ENCODE measurements at places on chromosomes 1 and 21.

GRCh38 chr1:58363585-58363984, 182.9 kb downstream of the OMA1 start:
- no peak for DNase-seq

DNA sequence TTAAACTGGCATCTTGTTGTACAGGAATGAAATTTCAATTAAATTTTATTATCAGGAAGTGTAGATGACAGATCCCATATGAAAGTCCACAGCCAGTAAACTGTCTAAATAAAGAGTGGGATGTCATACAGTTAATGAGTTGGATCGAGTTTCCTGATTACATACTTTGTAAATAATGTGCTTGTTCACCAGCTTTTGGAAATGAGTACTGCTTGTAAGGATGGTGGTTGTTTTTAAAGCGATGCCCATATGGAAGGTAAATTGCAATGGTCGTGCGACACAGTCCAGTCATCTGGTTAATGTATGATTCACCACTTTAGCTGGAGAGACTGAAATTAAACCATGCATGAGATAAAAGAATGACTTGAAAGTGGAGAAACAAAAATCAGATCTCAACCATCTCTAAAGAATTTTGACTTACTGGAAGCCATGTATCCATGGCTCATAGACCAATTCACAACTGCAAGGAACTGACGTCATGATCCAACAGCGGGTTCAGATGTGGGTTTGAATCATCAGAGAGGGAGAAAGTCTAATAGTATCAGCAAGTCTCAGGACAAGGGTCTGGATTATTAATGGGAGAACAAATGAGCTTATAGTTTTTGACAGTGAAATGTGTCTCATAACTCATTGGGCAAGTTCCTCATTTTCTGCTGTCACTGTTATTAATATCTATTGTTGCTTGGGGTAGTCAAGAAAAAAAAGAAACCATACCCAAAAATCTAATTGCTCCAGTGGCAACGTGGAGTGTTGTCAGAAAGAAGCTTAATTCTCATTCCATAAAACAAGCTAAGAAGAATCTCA, 49.0 kb downstream of the MAP10 start:
- no peak for DNase-seq

GRCh38 chr1:44322367-44322766, 32.7 kb downstream of the ERI3 start:
- DNase-seq: no peak

GRCh38 chr1:223721658-223722607, 9.6 kb downstream of the CAPN2 start:
- DNase-seq: no peak

DNA sequence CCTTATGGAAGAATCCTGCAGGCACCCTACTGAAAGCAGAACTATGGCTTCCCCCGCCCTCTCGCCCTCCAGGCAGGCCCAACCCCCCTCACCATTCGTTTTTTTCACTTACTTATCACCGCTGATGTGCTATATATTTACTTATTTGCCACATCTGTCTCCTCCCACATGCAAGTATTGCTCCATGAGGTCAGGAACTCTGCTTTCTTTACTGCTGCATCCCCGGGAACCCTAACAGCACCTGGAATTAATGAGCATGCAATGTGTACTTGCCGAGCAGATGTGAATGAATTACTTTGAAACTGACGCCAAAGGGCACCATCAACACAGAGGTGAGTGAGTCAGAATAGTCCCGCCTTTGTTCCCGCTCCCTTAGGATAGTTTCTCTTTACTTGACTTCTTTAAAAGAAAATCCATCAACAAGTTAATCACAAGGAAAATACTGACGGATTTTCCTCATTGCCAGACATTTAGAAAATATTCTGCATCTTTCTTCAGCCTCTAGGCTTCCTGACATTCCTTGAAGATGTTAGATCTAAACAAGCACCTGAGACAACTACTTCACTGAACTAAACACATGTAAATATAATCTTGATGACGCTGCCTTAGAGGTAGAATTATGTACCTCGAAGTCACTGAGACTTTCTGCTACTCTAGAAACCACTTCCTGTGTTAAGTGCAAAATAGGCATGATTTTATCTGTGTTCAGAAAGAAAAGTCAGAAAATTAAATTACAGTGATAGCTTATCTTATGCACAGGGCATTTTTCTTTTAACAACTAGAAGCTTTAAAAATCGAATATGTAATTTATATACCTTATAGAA, 17.5 kb upstream of the RAB4A start:
- no peak for DNase-seq

- no peak for DNase-seq
These were observed 253.1 kb downstream of the SDCCAG8 start for GRCh38 chr1:243508943-243509342.

DNA sequence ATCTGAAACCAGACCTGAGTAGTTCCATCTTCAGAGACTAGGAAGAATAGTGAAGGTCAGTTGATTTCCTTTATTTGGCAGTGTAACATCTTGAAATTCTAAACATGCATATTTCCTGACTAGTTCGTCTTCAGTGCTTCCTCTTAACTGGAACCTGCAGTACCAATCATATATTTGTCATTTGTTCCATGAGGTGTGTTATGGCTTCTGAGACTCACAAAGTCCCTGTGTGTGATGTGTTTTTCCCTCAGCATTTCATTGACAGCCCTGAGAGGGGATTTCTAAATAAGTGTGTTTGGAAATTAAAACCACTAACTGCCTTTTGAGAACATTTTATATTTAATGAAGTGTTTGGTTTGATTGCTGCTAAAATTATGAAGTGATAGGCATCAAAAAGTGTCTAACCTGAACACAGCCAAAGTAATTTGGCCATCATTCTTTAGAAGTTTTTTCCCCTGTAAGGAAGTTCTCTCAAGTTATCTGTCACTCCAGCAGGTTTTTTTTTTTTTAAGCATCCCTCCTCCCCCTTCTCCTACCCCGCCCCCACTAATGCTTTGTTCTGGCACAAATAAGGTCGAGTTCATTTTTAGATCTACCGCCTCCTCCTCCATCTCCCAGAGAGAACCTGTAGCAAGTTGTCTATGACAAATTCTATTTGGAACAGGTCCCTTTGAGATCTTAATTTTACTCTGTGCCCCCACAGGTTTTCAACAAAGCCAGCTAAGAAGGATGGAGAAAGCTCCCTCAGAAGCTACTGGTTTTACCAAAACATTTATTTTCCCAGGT, 61.4 kb downstream of the TMEM200B start:
- no peak for DNase-seq

GRCh38 chr1:55445416-55445815, 230.3 kb upstream of the USP24 start:
- no peak for DNase-seq

GRCh38 chr1:61375082-61375880, 292.9 kb downstream of the NFIA start:
- DNase-seq: no peak

- no peak for DNase-seq
These were observed 61.0 kb downstream of the WDR4 start for GRCh38 chr21:42818328-42818749.

DNA sequence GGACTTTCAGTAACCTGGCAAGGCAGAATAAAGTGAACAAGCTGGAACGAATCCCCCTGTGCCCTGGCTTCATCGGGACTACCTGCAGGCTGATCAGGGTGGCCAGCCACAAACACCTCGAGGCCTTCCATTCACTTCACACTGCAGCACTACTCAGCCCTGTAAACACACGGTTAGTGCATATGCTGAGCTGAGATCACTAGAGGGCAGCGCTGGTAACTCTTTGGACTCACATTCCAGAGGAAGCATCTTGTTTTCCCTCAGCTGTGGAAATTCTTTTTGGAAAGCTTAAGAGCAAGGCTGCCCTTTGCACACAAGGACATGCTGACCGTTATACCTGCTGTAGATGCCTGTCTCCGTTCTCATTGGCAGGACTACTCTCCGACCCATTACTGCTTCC, 32.1 kb downstream of the PCSK9 start:
- DNase-seq: no peak

- no peak for DNase-seq
These were observed 148.6 kb downstream of the C1orf21 start for GRCh38 chr1:184535191-184535970.

- DNase-seq: no peak
These were observed 622.3 kb downstream of the PTPRU start for GRCh38 chr1:29858646-29859045.

DNA sequence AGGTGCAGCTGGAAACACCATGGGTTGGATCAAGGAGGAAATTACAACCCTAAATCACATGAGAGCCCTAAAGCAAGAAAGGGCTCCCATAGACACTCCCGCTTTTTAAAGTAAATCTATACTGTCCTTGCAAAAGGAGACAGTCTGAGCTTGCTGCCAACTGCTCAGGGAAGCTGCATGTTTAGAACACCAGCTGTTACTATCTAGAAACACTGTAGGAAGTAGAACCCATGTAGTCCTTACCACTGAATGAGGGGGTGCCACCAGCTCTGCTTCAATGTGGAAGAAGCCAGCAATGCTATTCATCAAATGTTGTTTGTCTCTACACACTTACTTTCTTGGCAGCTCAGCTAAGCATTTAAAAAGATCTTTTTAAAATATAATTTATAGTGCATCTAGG, 79.8 kb downstream of the PIGK start:
- no peak for DNase-seq

GRCh38 chr21:38175306-38175705, 81.5 kb upstream of the KCNJ15 start:
- no peak for DNase-seq

DNA sequence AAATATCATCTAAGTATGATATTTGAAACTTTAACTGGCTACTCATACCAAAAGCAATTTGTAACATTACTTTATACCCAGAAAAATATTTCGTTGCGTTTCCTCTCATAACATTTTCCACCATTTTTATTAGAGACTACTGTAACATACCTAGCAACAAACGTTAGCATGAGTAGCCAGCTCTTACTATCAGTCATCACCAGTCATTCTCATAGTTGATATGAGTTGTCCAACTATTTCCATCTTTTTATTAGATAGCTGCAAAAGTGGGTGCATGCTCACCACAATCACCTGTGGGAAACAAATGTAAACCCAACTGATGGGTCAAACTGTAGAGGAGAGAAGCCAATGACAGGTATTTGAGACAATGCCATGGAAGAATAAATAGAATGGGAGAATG, 114.6 kb downstream of the AKT3 start:
- no peak for DNase-seq

DNA sequence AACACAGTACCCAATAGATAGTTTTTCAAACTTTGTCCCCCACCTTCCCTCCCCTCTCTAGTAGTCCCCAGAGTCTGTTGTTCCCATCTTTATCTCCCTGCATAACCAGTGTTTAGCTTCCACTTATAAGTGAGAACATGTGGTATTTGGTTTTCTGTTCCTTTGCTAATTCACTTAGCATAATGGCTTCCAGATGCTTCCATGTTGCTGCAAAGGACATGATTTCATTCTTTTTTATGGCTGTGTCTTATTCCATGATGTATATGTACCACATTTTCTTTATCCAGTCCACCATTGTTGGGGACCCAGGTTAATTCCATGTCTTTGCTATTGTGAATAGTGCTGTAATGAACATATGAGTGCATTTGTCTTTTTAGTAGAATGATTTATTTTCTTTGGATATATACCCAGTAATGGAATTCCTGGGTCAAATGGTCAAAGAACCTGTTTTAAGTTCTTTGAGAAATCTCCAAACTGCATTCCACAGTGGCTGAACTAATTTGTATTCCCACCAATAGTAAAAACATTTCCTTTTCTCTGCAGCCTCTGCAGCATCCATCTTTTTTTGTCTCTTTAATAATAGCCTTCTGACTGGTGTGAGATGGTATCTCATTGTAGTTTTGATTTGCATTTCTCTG, 126.0 kb downstream of the AK5 start:
- no peak for DNase-seq

DNA sequence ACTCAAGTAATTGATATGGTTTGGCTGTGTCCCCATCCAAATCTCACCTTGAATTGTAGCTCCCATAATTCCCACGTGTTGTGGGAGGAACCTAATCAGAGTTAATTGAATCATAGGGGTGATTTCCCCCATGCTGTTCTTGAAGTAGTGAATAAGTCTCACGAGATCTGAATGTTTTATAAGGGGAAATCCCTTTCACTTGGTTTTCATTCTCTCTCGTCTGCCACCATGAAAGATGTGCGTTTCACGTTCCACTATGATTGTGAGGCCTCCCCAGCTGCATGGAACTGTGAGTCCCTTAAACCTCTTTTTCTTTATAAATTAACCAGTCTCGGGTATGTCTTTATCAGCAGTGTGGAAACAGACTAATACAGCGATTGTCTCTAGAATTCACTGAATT, 135.4 kb downstream of the BACH1 start:
- no peak for DNase-seq

GRCh38 chr21:18449605-18450550, 46.3 kb upstream of the TMPRSS15 start:
- DNase-seq: no peak

GRCh38 chr1:119732465-119733168, 20.9 kb downstream of the PHGDH start:
- no peak for DNase-seq

DNA sequence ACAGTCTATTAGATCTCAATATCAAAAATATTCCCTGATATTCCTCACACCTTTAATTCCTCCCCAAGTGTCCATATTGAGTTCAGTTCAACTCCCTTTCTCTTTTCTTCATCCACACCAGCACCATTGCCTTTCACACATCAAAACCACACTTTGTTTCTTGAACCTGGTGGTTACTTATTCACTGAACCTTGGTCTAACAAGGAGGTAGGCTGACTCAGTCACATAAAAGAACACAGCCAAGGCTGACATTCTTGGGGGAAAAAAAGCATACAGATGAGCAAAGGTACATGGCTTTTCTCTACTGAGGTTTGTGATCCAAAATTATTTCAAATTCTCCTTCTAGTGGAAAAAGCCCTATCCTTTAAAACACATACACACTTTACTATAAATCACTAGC, 131.7 kb upstream of the USH2A start:
- no peak for DNase-seq

GRCh38 chr1:22658385-22659163, 5.5 kb downstream of the C1QB start:
- no peak for DNase-seq

GRCh38 chr1:1298861-1299685, 8.7 kb downstream of the ACAP3 start:
- DNase-seq: no peak

DNA sequence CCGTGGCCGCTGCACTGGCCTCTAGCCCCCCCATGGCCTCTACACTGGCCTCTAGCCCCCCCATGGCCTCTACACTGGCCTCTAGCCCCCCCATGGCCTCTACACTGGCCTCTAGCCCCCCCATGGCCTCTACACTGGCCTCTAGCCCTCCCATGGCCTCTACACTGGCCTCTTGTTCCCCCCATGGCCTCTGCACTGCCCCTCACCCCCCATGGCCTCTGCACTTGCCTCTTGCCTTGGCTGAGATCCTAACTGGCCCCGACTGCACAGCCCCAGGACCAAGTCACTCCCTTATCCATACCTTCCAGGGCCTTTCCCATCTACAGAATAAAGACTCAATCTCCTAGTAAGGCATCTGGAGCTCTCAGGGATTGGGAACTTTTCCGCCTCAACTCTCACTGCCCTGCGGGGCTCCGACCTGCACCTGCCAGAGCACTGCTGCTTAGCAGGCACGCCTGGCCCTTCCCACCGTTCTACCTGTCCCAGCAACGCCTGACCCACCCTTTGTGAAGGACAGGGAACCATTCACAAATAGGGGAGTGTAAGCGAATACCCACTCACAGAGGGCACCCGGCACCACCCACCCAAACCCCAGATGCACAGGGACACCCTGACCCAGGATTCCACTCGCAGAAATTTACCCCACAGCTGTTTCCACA, 38.8 kb downstream of the ACOT7 start:
- no peak for DNase-seq

Measured in stimulated activated CD8-positive, alpha-beta memory T cell treated with anti-CD3 and anti-CD28 coated beads, Interleukin-4, amount 100 ng/mL, for 4 hours (primary cell).